CD4-positive, alpha-beta T cell treated with Interleukin-12 subunit alpha and Interleukin-12 subunit beta, for 1 hour (primary cell): ENCODE measurements at places on chromosomes 1 and 21.

DNA sequence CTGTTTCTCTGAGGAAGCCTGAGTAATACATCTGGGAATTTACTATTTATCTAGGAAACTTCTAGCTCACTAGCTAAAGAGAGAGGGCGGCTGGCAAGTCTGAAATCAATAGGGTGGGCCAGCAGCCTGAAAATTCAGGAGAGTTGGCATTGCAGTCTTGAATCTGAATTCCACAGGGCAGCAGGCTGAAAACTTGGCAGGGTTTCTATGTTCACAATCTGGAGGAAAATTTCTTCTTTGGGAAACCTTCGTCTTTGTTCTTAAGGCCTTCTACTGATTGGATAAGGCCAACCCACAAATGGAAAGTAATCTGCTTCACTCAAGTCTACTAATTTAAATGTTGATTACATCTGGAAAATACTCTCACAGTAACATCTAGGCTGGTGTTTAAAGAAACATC, 101.0 kb upstream of the COG2 start:
- DNase-seq = no peak

- no peak for DNase-seq
Measured at GRCh38 chr1:42221952-42222606, 57.5 kb upstream of the GUCA2A start.

- DNase-seq = no peak
Measured at GRCh38 chr1:14930247-14930965, 223.1 kb upstream of the TMEM51 start.

DNA sequence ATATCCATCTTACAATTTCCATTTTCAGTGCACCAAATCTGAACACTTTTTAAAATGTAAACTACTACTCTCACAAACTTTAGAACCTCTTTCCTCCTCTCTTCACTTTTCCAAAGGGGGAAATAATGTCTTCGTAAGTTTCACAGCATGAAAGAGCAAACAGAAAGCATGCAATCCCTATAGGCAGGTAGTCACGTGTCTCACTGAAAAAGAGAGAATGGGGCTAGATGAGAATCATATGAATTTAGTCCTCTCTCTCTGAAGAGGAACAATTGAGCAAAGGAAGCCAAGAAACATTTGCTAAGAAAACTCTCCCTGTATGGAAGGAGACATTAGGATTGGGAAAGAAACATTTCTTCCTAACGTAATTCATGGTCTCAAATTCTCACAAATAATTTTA, 613.9 kb downstream of the PLA2G4A start:
- DNase-seq = no peak

DNA sequence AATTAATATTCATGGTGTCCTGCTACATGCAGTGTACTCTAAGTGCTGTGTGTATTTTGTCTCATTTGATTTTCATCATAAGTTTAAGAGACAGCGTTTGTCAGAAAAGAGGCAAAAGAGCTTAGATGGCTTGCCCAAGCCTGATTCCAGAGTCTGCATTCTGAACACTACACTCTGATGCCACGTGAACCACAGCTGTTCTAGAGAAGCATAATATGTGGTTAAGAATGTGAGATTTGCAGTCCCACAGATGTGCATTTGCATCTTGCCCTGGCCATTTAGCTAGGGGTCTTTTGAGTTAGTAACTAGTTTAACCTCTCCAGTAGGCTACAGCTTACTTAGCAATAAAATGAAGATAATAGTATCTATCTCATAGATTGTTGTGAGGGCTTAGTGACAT, 9.2 kb upstream of the GADD45A start:
- DNase-seq = no peak

DNA sequence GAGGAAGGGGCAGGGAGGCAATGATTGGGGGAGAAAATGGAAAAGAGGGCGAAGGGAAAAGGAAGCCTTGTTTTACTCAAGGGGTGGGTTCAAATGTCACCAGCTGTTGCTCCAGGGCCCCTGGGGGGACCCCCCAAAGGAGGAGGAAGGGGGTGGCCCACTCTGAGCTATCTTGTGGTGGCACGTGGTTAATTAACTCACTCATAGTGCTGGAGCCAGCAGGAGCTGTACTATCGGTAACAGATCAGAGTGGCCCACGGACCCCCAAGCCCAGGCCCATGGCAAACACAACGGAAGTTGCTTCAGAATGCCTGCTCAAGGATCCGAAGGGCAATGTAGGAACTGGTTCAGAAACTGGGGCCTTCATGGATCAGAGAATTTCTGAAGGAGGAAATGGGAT, 7.2 kb downstream of the TFF2 start:
- no peak for DNase-seq

GRCh38 chr1:29291756-29292155, 55.4 kb downstream of the PTPRU start:
- no peak for DNase-seq
